8988T (cell line): ENCODE measurements at places on chromosomes 12 and 14.

DNA sequence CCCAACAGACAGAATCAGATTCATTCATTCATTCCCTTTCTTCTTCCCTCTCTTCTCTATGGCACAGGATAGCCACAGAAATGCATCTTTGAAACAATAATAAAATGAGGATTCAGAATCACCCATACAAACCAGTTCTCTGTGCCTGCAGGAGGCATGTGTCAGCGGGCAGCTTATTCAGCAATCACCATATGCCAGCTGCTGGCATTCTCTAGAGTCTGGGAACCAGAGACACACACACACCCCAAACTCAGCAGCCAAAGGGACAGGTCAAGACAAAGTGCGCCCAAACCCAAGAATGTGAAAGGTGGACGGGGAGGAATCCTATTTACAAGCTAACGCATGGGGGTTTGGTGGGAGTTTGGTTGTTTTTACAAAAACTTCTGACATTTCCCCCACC, 14.1 kb downstream of the ARF3 start:
- DNase-seq, result no peak

GRCh38 chr14:61388976-61389576, 67.7 kb downstream of the PRKCH start:
- DNase-seq, result no peak

DNA sequence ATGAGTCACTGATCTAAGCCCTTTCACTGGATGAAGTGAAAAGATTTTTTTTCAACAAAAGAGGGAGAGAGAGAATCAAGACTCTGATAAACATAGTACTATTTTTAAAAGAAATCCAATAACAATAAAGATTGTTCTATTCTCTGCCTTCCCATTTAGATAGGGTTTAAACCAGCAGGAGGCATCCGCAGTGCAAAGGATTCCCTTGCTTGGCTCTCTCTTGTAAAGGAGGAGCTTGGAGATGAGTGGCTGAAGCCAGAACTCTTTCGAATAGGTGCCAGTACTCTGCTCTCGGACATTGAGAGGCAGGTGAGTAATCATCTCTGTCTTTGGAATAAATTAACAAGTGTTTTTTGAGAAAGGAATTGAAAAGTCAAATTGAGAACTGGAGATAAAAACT, 124.9 kb downstream of the DERA start:
- no peak for DNase-seq

DNA sequence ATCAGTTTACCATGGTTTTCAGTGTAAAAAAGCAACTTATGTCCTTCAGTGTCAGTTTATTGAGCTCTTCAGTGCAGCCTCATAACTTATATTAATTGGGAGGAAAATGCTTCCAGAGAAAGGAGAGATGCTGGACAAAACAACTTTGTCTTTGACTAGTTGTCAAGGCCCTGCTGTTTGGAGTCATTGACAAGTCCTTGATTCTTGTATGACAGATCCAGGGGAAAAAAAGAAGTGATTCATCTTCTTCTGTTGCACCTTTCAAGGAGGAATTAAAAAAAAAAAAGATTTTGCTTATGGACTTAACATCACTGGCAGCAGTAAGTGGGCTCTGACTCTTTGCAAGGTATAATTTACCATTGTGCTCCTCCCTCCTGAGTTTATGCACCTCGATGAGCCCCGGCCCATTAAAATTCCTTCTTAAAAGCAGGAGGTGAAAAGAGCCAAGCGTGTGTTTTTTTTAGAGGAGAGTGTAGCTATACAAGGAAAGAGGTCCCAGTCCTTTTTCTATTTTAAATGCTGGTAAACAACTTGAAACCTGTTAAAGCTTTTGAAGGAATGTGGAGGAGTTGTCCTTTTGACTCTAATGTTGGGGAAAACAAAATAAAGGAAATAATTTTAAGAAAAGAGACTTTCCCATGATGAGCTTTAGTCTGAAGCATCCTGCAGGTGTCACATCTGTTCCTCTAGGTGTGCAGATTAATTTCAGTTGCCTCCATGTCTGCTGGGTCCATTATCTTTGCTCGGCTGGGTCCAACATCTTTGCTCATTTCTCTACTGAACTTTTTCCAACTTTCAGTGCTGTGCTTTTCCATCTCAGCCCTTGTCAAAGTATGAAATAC, 431.6 kb downstream of the RAD51B start:
- no peak for DNase-seq

DNA sequence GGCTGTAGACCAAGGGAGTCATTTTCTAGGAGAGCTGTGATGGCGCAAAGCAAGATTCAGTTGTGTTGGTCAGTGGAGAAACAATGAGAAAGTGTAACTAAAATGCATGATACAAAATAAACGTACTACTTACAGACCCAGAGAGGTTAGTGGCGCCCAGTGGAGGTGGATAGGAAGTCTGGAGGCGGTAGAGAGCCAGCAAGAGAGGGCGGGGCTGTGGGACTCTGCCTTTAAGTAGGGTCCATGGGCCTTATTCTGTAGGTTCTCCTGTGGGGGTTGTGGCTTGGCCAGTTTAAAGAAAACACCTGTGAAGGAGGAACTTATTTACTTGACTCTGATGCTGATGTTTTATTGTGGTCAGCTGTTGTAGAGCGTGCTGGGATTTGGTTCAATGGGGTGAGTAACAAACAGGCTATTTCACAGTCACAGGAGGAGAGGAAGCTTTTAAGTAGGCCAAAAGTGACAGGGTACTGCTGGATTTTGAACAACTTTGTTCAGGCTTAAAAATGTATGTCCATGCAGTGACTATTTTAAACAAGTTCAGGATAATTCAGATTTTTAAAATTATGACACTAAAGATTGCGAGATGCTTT, 1097.7 kb downstream of the TMTC2 start:
- DNase-seq, result no peak

DNA sequence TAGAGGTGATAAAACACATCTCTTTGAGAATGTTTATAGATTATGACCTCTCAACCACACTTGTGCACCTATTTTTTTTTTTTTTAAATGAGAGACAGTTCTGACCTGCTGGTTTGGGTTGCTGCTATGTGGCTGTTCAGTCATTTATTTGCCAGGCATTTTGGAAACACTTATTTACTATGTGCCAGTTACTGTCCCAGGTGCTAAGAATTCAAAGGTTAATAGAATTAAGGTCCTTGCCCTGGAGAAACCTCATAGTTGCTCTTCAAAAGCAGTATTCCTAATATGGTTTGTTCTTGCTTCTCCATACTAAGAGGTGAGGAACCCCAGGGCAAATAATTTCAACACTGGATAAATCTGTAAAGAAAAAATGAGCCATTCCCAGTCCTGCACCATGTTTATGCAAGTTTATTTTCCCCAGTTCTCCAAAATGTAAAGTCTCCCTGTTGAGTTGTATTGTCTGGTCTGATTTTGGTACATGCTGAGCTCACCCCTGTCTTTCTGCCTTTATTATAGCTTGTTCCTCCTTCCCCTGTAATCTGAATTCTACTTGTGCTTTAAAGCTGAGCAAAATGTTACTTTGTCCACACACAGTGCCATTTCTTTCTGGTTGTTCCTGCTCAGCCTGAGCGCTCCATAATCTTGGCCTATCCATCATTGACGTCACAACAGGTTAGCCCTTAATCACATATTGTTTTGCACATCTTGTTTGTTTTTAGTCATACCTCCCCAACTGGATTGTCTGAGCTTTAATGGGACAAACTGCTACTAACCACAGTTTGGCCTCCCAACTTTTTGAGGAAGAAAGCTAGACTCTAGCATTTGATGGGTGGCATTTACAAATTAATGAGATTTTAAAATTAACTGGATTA, 56.7 kb downstream of the SRGAP1 start:
- no peak for DNase-seq

DNA sequence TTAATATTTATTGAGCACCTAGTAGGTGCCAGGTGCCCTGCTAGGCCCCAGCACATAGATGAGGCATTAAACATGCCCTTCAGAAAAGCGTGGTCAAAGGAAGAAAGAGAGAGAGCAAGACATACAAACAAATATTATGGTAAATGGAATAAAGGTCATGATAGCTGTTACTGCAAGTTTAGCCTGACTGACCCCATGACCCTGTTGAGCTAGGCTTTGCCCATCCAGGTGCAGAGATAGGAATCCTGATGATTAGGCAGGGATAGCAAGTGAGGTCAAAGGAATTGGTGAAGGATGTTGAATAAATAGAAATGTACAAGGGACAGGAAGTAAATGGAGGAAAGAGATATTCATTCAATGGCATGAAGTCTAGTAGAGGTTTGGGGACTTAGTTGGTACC, 33.4 kb upstream of the SLC15A5 start:
- no peak for DNase-seq

DNA sequence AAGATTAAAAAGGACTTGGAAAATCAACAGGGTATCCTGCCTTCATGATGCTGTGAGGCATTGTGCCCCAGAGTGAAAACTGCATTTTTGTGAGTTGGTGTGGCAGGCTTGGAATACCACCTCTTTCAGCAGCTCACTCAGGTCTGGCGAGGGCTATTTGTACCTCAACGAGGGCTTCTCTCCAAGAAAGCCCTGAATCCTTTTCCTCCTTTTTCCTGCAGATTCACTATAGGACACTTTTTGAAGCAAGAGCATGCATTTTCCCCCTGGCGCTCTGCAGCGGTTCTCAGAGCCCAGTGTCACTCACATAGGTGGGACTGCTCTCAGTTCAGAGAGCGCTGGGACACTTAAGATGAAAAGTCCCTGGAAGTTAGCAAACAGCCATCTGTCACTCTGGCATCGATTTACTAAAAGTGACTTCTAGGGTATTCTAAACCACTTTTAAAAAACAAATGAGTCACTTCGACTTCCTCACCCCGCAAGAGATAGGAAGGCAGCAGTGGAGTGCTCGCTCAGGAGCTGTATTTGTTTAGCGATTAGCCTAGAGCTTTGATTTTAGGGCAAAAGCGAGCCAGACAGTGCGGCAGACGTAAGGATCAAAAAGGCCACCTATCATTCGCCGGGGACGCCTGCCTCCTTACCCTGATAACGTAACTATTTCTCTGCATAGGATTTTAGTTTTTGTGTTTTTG, 782 bp upstream of the LGR5 start:
- DNase-seq, result no peak

GRCh38 chr12:2775431-2775830, 19.3 kb upstream of the FKBP4 start:
- DNase-seq, result no peak
